ENCODE measurements at places on chromosomes 1 and 21. TPM values are rescaled to one million over a fixed set of nuclear protein-coding genes. Genes with fewer than 3 reads are reported as not detected.
A peak's percentile ranks its signal among the peaks of the same experiment; 100 is the strongest.

DNA sequence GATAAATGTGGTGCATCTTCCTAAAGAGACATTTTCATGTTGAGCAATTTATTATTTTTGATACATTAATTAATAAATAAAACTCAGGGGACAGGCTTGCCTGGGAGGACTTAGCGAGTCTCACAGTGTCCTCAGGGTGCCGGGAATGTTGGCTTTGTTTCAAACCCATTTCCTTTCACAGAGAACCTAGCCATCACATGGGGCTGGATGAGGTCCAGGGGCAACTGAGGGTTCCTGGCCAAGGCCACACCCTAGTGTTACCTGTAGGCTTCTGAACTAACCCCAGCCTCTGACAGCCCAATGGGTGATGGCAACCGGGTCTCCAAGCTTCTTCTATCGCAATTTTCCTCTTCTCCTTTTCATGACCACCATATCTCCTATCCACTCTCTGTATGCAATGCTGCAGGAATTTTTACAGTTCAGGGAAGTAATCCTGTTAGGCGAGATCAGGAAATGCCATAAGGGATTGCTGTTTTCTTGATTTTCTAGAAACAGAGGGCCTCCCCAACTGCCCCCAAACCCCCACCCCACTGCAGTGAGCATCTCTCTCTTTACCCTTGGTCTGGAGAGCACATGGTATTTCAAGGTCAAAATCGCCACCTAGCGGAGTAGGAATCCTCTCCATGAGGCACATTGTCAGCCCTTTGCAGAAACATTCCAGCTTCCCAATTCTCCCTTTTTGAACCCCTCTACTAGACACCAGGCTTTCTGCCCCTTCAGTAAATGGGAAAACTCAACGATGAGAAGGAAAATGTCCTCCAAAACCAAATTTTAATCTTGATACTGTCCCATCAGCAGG, 22.1 kb upstream of the SMYD3 start:
- DNase-seq: no peak

S100B gene
- total RNA-seq: 6.1 TPM

DNA sequence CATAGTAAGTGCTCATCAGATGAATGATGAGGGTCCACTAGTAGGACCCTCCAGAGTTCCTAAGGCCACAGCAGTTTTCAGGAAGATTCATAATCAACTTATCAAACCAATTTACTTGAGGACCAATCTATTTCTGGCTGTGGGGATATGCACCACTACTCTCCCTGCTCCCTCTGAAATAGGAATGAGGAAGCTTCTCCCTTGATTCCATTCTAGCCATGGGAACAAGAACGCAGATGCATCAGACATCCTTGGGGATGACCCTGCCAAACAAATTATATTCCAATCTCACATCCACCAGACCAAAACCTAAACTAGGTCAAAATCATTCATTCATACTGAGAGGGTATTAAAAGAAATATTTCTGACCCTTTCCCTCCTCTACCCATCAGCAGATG, 31.5 kb downstream of the JAK1 start:
- no peak for DNase-seq

- DNase-seq: peak; percentile 40
These were observed 4.1 kb downstream of the TIE1 start for GRCh38 chr1:43304771-43305300.

FAM151A gene
- not detected for total RNA-seq

GRCh38 chr1:67919274-67920072, 86.2 kb upstream of the GNG12 start:
- no peak for DNase-seq

GRCh38 chr1:29991815-29992214, 731.6 kb downstream of the MATN1 start:
- no peak for DNase-seq

SPRR1A gene
- total RNA-seq: not detected

PRR9 gene
- not detected for total RNA-seq

GRCh38 chr1:6121651-6122370, 58.3 kb downstream of the CHD5 start:
- DNase-seq: peak; percentile 73

DNA sequence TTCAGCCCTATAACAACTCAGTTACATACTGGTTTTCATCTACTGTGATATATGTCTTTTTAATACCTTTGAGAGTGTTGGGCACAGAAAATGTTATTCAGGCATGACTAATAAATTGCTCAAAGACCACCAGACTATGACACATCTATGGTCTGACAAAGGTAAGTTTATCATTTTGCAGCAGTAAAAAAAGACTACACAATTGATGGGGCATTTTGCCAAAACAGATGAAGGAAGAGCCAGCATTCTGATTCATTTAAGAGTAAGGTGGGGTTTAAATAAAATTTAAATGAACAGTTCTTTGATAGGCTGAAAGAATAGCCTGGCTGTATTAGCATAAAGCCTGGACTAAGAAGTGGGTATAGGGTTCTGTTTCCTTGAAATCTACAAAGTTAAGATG, 8.8 kb upstream of the RNPC3 start:
- DNase-seq: no peak

Measured in aorta (tissue), 5 donors.